ENCODE measurements at places on chromosomes 13 and 19.

GRCh38 chr13:76316998-76317527 is 569.1 kb downstream of the KCTD12 start:
- DNase-seq: no peak

GRCh38 chr19:1065606-1066109 is 1.3 kb upstream of the ARHGAP45 start:
- no peak for DNase-seq

DNA sequence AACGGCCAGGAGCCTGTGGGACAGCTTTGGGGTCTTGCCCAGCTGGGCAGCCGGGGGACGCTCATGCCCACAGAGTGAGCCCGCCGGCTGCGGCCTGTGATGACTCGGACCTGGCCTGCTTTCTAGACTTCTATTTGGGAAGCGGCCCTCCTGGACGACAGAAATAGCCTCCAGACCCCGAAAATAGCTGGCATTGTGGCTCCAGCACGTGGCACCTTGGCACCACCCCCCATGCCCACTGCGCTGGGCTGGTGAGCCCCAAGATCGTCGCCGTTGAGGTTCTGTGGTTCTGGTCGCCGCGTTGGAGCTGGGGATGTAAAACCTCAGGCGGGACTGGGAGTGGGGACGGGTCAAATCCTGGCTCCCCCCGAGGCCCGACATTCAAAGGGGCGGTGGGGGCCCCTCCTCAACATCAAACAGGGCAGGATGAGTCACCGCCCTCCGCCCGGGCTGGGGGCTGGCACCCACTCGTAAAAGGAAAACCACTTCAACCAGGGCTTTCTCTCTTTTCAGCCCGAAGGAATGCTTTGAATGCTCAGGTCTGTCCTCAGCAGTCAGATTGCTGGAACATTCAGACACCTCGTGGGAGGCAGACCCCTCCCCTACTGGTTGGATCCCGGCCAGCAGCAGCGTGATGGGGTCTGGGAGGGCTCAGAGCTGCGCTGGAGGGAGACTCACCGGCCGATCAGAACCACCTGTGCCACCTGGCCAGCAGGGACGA is 42.1 kb downstream of the GADD45B start:
- DNase-seq: no peak

- DNase-seq: no peak
Measured at GRCh38 chr13:96650301-96650886, 343.9 kb downstream of the OXGR1 start.

DNA sequence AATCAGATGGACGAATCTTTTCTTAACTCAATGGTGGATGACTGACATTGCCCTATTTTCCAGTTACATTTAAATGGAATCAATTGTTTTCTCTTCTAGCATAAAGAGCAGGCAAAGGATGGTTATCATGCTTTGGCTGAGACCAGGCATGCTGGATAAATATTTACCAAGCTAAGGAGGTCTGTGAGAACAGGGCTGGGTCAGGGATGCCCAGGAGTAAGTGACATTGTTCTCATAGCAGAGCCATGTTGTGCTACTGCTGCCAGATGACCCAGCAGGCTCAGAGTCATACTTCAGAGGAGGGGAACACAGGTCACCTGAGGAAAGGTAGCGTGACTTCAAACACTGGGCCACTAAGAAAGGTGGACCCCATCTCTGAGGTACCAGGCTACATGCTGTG is 116.0 kb upstream of the RNF113B start:
- DNase-seq: no peak

DNA sequence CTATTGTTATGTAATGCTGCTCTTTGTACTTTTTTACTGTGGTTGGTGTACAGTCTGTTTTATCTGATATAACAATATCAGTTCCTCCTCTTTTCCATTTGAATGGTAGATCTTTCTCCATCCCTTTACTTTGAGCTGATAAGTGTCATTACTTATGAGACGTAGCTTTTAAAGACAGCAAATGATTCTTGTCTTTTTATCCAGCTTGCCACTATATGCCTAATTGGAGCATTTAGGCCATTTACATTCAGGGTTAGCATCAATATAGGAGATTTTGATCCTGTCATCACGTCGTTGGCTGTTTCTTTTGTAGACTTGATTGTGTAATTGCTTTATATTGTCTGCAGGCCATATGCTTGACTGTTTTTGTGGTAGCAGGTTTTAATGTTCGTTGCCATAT is 894.2 kb upstream of the ATXN8OS start:
- DNase-seq: no peak

GRCh38 chr19:17610384-17610783 is 54.9 kb downstream of the COLGALT1 start:
- DNase-seq: peak; percentile 67

DNA sequence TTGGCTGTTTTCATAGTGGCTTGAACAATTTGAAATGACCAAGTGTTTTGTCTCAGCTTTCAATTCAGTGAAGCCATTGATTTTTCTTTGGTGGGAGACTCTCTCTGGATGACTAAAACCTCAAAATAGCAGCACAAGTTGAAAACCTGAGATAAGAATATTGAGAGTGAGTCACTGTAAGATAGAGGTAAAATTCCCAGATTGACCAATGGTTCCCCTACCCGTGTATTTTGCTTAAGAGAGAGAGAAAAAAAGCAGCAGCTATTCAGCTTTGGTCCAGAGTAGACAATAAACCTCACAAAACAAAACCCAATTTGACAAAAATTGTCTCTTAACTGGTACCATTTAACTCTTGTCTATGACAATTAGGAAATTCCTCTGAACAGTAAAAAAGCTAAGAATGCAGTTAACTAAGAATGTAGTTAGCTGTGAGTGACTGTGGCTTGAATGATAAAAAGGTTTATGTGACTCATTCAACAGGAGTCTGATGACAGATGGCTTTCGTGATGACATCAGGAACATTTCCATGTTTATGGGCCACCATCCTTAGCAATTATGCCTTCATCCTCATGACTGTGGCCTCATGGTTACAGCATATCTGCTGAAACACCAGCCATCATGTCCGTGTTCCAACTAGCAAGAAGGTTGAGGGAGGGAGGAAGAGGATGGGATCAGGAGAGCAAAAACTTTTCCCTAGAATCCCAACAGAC is 356.9 kb downstream of the NDFIP2 start:
- DNase-seq: no peak

DNA sequence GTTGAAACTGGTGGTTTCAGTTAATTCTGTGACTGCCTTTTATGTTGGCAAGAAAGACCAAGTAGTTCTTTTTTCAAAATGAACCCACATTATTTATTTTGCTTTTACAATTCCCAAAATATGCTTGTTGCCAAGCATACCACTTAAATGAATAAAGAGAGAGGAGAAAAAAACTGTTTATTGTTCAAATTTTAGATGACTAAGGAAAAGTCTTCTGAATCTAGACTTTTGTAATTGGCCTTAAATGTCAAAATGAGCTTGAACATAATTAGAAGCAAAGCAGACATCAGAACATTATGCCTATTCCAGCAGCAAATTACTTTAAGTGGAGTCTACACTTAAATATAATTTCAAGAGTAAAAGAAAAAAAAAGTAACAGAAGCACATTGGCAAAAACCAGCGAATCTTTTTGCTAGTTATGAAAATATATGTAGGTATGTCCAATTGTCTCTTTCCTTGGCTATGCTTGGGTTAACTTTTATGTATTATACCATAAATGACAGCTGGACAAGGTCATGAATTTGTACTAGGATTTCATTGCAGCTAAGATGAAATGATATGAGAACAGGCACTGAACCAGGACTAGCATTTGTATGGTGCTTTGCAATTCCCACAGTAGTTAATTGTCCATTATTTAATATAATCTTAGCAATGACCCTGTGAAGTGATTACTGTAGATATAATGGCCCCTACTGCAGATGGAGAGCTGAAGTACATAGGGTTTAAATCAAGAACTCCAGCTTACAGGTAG is 211.9 kb downstream of the NALCN start:
- DNase-seq: no peak

GRCh38 chr13:44394658-44395057 is 21.0 kb downstream of the SERP2 start:
- no peak for DNase-seq

- no peak for DNase-seq
Measured at GRCh38 chr13:96093296-96094006, 3.5 kb downstream of the HS6ST3 start.

- no peak for DNase-seq
Measured at GRCh38 chr13:33150126-33150525, 133.9 kb downstream of the KL start.

DNA sequence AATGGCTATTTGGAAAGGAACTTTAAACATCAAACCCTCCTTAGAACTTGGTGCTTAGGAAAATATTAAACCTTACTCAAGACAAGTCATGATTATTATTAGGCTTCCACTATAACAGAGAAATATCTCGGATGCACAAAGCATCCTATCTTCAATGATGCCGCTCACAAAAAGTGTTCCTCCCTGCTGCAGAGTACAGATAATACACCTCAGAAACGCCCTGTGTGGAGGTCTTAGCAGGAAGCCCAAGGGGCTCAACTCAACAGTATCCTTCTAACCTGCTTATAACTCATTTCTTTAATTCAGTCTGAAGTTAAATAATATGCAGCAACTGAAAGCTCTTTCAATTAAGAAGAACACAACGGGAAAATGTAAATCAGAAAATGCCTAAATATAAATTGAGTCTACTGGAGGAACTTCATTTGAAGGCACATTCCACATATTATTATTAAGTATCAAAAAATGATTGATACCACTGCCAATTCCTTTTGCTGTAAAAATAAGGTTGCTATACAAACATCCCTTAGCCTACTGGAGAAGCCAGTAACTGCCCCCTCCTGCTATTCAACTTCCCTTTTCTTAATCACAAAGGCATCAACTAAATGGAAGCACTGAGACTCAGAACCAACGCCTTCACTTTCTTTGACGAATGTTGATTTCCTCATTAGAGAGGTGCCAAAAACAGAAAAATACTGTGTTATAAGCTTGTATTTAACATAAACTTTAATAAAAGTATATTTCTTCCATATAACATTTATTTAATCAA is 12.0 kb downstream of the ELF1 start:
- no peak for DNase-seq

- no peak for DNase-seq
Measured at GRCh38 chr19:2627855-2628254, 74.6 kb downstream of the GNG7 start.

- no peak for DNase-seq
Measured at GRCh38 chr19:660793-661426, 2.1 kb downstream of the RNF126 start.

GRCh38 chr13:77832339-77833100 is 86.1 kb downstream of the EDNRB start:
- no peak for DNase-seq

DNA sequence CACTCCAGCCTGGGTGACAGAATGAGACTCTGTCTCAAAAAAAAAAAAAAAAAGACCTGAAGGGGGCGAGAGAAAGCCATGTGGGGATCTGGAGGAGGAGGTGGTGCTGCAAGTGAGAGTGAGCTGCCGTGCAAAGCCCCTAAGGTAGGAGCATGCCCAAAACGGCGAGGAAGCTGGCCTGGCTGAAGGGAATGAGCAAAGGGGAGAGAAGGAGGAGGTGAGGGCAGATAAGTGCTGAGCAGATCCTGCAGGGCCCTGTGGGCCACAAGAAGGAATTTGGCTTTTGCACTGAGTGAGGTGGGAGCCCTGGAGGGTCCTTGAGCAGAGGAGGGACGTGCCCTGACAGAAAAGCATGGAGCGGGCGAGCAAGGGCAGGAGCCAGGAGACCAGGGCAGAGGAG is 19.4 kb upstream of the ADGRE5 start:
- DNase-seq: peak; percentile 44

- DNase-seq: no peak
Measured at GRCh38 chr13:26424181-26424580, 133.3 kb upstream of the WASF3 start.

DNA sequence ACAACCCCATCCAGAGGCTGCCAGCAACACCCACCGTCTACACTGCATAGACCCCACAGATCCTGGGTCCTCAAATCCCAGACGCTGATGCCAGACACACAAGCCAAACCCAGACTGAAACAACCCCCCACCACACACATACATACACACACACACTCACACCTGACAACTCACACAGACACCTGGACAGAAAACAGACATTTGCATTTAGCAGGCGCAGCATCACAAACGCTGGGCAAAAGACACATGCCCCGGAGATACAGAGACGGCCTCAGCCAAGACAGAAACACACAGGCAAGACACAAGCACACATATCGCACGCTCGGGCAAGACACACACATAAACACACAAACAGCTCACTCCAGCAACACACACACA is 1.3 kb downstream of the BBC3 start:
- DNase-seq: no peak

DNA sequence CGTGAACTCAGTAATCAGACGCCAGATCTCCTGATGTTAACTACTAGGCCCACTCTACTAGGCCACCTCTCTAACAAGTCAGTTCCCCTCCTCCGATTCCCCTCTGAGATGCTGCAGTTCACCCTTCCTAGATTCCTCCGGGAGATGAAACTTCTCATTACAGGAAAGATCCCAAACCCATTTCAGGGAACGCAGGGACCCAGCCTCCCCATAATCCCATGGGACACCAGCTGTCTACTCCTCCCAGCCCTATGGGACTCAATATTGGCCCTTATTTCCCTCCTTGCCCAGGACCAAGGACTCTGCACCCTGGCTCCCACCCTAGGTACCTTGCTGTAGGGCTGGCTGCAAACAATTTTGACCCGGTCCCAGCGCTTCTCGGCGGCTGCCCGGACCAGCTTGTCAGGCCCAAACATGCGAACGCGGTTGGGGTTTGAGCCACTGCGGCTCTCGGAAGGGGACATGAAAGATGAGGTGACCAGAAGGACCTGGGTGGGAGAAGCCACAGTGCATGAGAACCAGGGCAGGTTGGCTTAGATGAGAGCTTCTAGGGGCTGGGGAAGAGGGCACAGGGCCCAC is 20.9 kb downstream of the XRCC1 start:
- no peak for DNase-seq

GRCh38 chr13:53137779-53138178 is 109.2 kb downstream of the OLFM4 start:
- DNase-seq: no peak

- DNase-seq: no peak
Measured at GRCh38 chr19:16372065-16372915, 47.7 kb downstream of the KLF2 start.

- no peak for DNase-seq
Measured at GRCh38 chr13:83940742-83941141, 58.5 kb upstream of the SLITRK1 start.

DNA sequence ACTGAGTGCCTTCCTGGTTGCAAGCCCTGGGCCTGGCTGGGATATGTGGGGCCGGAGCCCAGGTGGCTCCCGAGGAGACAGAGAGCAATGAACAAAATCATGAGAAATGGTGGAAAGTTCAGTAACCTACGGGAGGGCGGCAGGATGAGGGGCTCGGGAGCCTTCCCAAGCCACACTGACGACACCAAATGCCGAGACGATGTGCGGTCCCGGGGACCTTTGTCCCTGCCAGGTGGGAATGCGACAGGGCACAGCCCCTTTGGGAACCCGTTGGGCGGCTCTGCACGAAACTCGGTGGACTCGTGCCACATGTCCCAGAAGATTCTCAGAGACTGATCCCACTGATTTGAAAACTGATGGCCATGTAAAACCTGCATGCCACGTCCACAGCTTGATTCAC is 11.7 kb upstream of the ZNF14 start:
- no peak for DNase-seq

Data from HEK293T (cell line).